Hematopoietic multipotent progenitor cell (in vitro differentiated cells): ENCODE measurements at places on chromosomes 6 and 20.
A peak's percentile ranks its signal among the peaks of the same experiment; 100 is the strongest.

DNA sequence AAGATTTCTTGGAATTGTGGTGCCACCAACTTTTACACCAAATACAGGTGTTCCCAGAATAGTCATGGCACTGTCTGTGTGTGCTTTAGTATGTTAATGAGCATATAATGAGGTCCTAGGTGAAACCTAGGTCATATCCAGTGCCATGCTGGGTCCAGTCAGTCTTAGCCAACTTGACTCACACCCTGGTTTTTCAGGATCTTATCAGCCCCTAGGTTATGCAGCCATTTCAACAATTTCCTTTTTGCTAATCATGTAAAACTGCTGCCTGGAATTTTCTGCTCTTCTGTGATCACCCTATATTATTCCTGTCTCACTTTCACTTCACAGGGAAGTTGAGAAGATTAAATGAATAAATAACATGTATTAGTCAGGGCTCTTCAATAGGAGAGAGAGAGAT lies 23.7 kb downstream of the SDHAF4 start:
- DNase-seq: no peak

- no peak for DNase-seq
Measured at GRCh38 chr6:13190376-13190775, 138.0 kb downstream of the TBC1D7 start.

DNA sequence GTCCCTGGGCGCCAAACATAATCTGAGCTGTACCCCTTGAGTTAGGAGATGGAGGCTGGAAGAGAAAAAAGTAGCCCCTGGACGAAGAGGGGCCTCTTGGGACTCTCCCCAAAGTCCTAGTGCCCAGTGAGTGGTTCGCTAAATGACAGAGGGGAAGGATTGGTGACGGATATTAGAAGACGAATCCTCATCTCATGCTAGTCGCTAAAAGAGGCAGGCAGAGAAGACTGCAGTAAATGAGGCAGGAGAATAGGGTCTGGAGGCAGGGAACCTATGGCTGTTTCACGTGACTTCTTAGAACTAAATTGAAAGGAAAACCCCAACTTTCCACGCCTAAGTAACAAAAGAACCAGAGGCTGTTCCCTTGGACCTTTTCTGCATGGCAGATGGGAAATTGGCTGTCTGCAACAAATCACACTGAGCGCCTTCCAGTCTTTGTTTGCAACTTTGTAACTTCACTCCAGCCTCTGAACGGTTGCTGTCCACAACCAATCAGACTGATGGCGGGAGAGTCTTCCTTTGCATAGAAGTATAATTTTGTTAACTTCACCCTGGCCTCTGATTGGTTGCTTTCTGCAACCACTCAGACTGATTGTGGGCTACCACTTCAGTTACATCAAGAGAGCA lies 731 bp upstream of the RBL1 start:
- DNase-seq: no peak

DNA sequence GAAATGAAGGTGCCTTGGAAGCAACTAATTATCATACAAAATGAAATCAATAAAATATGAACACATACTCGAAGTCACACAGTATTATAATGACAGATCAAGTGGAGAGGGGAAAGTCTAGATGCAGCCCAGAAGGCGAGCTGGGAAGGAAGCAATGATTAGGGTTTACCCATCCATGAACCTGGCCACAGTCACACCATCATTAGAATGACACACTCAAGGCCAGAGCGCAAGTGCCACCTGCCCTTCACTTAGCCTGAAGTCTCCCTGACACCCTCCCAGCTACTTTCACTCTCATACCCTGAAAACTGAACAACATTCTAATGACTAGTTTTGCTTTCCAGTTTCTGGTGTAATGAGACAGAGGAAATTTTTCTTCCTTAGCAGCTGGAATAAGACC lies 302.8 kb upstream of the JARID2 start:
- no peak for DNase-seq

- no peak for DNase-seq
Measured at GRCh38 chr6:44088827-44089590, 38.2 kb downstream of the MRPL14 start.

GRCh38 chr6:117960877-117961276 lies 53.8 kb downstream of the SLC35F1 start:
- DNase-seq: no peak

DNA sequence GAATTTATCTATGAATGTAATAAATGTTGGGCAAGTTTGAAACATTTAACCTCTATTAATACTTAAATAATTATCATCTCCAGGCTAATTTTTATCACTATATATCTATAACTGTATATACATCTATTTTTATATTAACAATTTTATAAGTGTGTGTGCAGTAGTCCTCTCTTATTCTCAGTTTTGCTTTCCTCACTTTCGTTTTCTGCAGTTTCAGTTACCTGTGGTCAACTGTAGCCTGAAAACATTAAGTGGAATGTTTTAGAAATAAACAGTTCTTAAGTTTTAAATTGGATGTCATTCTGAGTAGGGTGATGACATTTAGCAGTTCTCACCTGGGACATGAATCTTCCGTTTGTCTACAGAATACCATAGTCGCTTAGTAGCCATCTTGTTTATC lies 379.4 kb upstream of the MAN1A1 start:
- no peak for DNase-seq

- no peak for DNase-seq
Measured at GRCh38 chr6:35392773-35393672, 50.7 kb downstream of the PPARD start.

- DNase-seq: no peak
Measured at GRCh38 chr20:18224968-18225568, 63.3 kb upstream of the ZNF133 start.

DNA sequence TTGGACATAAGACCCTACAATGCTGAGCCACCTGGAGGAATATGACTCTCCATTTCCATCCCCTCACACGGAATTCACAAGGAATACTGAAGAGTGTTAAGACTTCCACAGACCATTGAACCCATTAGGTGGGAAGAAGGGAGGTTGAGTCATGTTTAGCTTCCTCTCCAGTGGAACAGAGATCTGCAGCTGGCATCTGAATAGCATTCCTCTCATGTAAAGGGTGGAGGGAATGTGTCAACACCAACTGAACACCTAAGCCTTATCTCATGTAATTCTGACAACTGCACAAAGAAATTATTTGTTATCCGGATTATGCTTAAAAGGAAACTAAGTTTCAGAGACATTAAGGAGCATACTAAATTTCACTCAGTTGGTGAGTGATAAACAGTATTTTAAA lies 705.9 kb downstream of the MAFB start:
- DNase-seq: no peak

- DNase-seq: no peak
Measured at GRCh38 chr6:128993166-128993565, 110.2 kb downstream of the LAMA2 start.

GRCh38 chr6:1789092-1789491 lies 179.4 kb downstream of the FOXC1 start:
- no peak for DNase-seq

- DNase-seq: peak; percentile 75
Measured at GRCh38 chr6:149317644-149318571, at the start of gene TAB2. Gene TAB2 (plus strand): TSS chr6:149317712. CDS start chr6:149369998, 52,286 bp downstream.

- no peak for DNase-seq
Measured at GRCh38 chr6:162708971-162709370, 18.6 kb downstream of the PRKN start.

GRCh38 chr6:17705778-17706579 lies 746 bp downstream of the NUP153 start:
- peak; percentile 67 for DNase-seq

DNA sequence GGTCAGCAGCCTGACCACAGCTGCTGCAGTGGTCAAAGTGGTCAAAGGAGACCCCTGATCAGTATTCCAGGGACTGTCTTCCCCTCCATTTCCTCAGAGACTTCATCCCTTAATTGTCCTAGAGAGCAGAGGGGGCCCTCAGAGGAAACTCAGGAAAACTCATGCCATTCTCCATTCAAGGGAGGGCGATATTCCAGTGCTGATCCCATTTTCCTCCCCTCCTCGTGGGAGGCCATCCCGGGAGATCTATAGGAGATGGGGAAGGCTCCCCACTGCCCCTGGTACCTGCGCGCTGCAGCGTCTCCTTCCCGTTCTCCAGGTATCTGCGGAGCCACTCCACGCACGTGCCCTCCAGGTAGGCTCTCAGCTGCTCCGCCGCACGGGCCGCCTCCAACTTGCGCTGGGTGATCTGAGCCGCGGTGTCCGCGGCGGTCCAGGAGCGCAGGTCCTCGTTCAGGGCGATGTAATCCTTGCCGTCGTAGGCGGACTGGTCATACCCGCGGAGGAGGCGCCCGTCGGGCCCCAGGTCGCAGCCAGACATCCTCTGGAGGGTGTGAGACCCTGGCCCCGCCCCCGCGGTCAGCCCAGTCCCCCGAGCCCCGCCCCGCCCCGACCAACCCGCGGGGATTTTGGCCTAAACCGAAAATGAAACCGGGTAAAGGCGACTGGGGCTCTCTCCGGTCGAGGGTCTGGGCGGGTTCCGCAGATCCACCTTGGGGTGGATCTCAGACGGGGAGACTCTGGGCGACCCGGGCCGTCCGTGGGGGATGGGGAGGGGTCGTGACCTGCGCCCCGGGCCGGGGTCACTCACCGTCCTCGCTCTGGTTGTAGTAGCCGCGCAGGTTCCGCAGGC lies 878 bp downstream of the HLA-C start:
- no peak for DNase-seq

GRCh38 chr6:103797738-103798137 lies 1062.0 kb downstream of the HACE1 start:
- DNase-seq: no peak

DNA sequence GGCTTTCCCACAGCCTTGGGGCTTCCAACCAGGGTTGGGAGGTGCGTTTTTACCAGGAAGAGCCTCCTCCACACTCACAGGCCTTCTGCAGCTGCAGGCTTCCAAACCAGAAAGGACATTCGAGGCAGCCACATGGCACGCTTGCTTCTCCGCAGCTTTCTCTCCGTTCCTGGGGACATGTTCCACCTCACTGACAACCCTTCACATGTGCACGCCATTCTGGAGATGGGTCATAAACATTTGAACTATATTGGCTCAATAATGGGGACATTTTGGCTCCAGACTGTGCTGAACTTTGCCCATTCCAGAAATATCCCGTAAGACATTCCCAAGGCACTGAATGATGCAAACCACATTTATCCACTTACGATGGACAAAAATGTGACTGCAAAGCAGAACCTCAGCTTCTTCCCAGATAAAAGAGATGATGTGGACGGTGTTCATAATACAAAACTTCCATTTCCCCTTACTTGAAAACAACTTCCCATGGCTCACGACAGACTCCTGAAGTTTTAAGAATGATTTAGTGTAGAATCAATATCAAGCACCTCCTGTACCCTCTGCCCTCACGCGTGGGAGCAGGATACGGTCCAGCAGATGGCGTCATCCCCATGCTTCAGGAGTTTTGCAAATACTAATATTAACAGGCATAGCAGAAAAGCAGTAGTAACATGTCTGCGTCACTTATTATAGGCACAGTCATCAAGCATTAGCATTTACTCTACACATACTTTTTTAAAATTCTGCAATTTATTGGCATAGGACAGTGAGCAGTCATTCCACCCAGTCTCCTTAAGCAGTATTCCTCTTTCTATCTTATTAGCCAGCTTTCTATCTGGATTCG lies 25.4 kb upstream of the FOXF2 start:
- DNase-seq: peak; percentile 38

GRCh38 chr20:9829835-9830234 lies 9.0 kb downstream of the PAK5 start:
- DNase-seq: no peak

DNA sequence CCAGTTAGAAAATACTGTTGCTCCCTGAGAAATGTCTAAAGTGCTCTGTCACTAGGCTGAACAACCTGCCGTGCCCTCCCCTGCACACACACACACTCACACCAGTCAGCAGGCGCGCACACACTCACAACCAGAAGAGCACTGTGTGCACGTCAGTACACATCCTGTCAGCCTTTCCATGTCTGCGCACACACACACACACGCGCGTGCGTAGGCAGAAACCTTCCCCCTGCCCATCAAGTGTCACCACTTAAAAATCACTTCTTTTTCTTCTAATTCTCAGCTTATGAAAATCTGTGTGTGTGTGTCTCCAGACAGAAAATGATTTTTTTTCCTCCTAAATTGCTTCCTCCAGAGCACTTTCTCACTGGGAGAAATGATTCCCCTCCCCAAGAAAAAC lies 100.3 kb downstream of the EDN3 start:
- no peak for DNase-seq

DNA sequence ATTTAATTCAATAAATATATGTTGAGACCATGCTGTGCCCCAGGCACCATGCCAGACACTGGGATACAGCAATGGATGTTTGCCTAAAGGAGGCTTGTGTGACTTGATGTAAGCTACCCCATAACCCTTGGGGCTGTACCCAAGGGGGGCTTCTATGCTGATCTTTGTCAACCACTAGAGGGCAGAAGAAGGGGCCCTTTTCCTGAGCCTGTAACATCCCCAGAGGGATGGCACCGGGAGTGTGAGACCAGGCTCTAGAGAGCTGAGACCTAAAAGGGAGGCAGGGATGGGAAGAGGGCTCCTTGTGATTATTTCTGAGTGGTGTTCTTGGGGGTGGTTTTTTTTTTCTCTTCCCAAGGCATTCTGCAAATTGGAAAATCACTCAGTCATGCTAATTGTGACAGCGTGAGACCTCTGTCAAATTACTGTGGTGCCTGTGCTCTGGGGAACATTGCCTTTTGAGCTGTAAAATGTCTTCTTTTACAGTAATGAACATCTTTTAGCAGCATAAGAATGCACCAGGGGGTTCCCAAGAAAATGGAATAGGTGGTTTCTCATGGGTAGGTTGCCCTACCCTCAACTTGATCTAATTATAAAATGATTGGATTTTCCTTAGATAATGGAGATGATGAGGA lies 138.7 kb upstream of the SLC24A3 start:
- peak; percentile 12 for DNase-seq

DNA sequence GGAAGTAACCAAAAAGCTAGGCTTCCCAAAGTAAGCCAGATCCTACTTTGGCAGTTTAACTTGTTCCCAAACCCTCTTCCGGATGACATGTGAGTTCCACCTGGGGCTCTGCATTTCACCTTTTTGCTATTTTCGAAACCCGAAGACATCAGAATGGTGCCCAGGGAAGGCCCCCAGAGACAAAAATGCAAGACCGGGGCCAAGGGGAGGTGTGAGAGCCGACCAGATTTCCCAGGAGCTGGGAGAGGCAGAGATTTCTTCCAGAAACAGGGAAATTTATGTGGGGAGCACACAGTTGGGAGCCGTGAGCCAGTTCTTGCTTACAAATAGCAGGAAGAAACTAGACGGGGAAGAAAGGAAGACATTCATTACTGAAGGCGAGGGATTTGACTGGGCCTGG lies 209.7 kb downstream of the ZNF217 start:
- no peak for DNase-seq

- DNase-seq: no peak
Measured at GRCh38 chr6:119801056-119801455, 451.5 kb upstream of the MAN1A1 start.

- DNase-seq: no peak
Measured at GRCh38 chr20:61986762-61987321, 78.8 kb downstream of the TAF4 start.
